ENCODE measurements at places on chromosomes 2 and 18.

- DNase-seq, result peak; percentile 69
Observed at GRCh38 chr2:98771721-98772524, 41.0 kb upstream of the MGAT4A start.

DNA sequence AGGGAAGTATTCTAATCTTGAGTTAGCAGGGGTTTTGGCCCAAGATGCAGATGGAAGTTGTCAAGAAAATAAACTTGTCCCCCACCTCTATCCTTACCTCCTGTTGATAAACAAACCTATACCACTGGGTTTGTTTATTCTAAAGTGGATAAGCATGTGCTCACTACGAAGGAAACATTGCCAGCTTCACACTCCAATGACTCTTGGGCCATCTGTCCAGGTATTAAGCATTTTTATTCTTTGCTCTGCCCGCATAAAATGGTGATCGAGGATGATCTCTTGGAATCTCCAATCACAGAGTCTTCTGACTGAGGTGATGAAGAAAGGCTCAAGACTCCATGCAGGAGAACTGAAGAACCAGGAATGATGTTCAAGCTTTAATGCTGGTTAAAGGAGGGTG, 1908.4 kb upstream of the PIK3C3 start:
- no peak for DNase-seq

GRCh38 chr2:225821351-225821750, 421.8 kb downstream of the NYAP2 start:
- no peak for DNase-seq

DNA sequence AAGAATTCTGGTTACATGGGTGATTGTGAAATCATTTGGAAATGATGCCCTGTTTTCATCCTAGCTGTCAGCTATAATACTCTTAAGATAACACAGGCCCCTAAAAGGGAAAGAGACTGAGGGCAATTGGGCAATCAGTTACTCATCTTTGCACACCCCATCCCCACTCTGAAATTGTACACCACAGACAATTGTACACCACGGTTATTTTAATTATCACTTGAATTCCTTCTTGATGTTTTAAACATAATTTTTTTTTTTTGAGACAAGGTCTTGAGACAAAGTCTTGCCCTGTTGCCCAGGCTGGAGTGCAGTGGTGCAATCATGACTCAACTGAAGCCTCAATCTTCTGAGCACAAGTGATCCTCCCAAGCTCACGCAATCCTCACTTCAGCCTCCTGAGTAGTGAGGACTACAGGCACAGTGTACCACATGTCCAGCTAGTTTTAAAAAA, 862.4 kb upstream of the ACVR2A start:
- no peak for DNase-seq

DNA sequence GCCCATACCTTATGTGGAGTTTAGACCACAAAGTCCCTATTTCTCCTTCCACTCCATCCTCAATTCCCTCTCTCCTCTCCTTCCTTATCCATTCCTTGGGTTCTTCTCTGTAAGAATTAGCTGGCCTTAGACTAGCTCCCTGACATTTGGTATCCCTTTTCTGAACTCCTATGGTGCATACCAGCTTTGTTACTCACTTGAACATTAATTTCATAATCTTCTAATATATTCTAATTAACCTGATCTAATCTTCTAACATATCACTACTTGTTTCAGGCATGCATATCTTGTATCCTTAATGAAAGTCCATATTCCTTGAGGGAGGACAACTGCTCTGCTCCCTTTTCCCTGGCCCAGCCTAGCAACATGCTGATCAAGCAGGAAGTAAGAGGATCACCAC, 66.4 kb downstream of the EHD3 start:
- no peak for DNase-seq

- DNase-seq, result peak; percentile 4
Observed at GRCh38 chr2:30778611-30779010, 28.6 kb downstream of the CAPN13 start.

- no peak for DNase-seq
Observed at GRCh38 chr2:88654714-88655113, 27.4 kb upstream of the EIF2AK3 start.

DNA sequence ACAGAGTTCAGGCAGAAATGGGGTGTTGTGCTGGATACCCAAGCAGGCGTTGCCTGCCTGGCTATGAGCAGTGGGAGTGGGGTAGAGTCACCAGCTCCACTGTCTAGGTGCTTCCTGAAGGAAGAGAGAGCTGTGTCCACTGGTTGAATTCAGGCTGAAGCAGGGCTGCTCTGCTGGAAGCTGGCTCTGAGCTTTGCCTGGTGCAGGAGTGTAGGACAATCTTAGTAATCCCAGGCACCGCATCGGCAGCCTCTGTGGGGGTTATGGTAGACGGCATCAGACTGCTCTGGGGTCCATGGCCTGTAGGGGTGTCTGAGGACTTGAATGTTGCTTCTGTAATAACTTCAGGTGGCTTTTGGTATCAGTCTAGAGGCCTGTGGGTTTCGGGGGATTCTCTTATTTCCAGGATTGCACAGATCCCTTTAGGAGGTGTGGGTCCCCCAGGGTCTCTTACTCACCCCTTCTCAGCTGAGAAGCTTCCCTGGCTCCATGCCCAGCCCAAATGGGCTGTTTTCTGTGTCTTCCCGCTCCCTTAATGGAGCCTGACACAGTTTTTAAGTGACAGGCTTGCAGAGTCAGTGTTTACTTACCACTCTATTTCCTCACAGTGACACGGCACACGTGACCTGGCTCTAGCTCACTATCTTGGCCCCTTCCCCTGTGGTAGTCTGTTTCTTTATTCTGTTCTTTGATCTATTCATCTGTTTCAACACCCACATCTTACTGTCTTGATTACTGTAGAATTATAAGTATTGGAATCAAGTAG, 644.3 kb downstream of the CBLN2 start:
- DNase-seq, result no peak

DNA sequence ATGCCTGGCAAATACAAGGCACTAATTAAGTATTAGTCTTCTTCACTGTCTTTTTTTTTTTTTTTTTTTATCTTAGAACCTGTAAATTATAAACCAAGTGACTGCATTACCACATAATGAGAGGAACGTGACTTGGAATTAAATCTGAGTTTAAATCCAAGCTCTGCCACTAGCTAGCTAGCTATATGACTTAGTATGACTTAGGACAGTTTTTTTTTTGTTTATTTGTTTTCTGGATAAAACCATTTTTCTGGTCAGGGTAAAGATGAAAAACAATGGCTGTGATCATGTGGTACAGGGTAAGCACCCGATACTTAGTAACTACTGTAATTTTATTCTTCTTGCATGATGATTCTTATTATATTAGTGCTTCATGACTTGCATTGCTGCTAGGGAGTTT, 191.8 kb upstream of the LRRTM1 start:
- DNase-seq, result no peak

- no peak for DNase-seq
Observed at GRCh38 chr2:203636588-203637470, 69.6 kb upstream of the CD28 start.

GRCh38 chr2:215528555-215528954, 92.7 kb upstream of the FN1 start:
- DNase-seq, result no peak

GRCh38 chr2:135662088-135662487, 79.6 kb upstream of the UBXN4 start:
- no peak for DNase-seq

- DNase-seq, result no peak
Observed at GRCh38 chr2:42602876-42603219, 34.4 kb downstream of the MTA3 start.

GRCh38 chr2:148627224-148627623, 17.3 kb upstream of the EPC2 start:
- no peak for DNase-seq

DNA sequence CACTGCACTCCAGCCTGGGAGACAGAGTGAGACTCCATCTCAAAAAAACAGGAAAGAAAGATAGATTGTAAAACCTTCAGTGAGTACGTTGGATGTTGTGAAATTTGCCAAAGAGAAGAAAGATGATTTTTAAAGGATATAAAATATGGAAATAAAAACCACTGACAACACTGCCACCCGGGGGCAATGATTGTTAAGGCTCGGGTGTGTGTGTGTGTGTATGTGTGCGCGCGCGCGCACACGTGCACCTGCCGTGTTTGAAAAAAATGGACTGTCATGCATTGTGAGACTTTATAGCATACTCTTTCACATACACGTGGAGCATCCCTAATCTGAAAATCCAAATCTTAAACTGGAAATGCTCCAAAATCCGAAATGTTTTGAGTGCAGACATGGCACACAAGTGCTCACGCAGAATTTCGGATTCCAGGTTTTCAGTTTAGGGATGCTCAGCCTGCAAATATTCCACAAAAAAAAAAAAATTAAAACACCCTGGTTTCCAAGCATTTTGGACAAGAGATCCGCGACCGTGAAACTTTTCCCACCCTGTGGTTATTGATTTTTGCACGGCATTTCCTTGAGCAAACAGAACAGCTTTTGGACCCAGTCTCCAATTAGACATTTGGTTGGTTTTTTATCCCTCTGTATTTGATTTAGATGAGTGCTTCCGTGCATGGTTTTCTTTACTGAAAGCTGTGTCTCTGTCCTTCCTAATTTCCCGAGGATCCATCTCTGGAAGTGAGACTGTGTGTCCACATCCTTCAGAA, 269.2 kb downstream of the AGAP1 start:
- no peak for DNase-seq

DNA sequence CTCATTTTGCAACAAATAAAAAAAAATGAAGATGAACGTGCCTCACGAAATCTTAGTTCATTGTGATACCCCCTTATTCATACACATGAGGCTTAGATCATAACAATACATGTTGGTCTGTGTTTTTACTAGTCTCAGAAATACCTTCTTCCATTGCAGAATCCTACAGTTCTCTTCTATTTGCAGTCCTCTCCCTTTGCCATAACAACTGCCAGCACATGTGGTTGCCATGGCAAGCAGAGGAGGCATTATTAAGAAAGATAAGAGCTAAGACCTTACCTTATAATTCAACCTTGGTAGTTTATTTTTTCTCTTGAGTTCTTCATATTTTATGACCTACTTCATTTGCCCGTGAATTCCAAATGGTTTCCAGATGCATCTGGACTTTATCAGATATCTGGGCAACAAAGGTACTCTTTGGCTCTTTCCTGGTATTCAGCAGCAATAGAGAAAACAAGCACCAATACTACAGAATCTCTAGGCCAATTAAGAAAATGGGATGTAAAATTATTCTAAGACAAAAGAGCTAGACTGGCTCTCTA, 524.0 kb downstream of the CMPK2 start:
- no peak for DNase-seq

GRCh38 chr2:189221811-189222467, 42.4 kb upstream of the COL5A2 start:
- DNase-seq, result no peak

DNA sequence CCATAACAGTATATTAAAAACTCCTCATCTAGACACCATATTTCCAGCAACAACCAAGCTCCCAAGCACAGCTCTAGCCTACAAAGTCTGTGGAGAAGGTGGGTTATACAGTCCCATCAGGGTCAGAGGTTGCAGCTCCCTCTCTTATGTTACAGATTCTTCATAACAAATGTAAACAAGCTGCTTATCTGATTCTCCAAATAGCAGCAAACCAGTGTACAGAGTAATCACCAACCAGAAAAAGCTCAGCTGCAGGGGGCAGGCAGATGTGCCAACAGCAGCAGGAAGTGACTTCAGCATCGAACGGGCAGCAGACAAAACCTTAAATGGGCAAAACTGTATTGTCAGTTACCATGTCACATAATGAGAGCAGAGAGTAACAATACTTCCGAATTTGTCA, 52.9 kb upstream of the NABP1 start:
- peak; percentile 47 for DNase-seq

- DNase-seq, result no peak
Observed at GRCh38 chr18:46060359-46060841, 11.7 kb downstream of the PSTPIP2 start.

DNA sequence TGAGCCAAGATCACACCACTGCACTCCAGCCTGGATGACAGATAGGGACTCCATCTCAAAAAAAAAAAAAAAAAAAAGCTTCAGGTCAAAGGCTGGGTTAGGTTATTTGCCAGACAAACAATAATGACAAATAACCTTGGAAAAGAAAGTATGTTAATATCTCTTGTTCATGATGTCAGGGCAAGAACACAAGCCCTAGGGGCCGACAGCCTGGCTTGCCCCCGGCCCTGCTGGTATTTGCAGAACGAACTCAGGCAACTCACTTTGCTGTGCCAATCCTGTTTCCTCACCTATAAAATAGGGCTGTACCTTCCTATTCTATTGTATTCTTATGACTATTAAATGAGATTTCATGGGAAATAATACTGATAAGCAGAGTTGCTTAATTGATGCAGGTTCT, 75.4 kb upstream of the CDC42EP3 start:
- DNase-seq, result no peak

DNA sequence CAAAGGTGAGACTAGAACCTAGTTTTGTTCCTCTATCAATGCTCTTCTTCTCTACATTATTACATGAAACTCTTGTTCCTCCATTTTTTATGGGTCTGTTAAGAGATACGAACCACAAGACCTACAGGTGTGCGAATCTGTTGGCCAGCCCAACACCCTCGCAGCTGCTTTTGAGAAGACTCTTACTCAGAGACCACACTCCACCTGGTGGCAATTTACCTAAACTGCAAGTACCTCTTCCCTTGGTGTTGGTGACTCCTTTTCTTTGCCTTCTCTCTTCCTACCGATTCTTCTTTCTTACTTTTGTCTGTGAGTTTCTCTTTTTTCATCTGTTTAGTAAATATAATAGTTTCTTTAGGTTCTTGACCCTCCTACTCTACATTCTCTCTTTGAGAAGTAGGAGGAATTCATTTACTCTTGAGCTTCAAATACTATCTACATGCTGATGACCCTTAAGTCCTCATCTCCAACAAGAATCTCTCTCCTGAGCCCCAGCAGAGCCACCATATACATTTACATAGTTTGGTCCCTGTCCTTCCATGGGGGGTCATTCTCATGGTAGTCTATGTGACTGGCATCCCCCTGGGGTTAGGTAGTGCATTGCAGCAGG, 81.8 kb upstream of the GAREM1 start:
- DNase-seq, result peak; percentile 43

DNA sequence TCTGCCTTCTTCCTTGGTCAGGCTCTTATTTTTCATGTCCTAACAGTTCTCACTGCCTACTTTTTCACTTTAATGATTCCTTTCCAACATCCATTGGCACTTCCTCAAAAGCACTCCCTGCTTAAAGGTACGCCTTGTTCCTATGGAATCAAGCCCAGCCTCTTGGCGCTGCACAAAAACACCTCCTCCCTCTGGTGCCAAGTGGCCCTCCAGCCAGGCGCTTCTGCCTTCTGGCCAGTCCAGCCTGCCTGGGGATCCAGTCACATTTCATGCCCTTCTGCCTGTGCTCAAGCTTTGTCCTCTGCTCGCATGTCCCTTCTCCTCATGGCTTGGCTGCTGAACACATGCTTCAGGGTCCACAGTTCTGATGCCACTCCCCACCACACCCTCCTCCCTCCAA, 6.3 kb downstream of the TPRKB start:
- DNase-seq, result no peak

DNA sequence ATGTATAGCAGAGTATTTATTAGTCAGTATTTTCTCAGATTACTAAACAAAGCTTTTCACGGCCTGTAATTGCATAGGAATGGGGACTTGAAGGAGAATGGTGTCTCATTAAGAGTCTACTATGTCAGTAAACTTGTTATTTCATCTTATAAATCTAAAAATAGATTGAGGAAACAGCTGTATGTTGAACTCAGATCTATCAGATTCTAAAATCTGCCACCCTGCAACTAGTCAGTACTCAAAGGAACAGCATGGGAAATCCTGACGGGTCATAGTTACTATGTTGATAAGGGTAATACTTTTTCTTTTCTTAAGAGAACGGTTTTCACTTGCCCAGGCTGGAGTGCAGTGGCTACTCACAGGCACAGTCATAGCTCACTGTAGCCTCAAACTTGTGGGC, 70.2 kb upstream of the EMILIN2 start:
- DNase-seq, result no peak

Data from activated T-cell treated with anti-CD3 and anti-CD28 coated beads, Interleukin-2, amount 50 U/mL, for 48 hours (primary cell).